Stimulated activated CD4-positive, alpha-beta T cell treated with anti-CD3 and anti-CD28 coated beads, Interleukin-4, amount 100 ng/mL, for 1 hour (primary cell): ENCODE measurements at places on chromosomes 1 and 21.

DNA sequence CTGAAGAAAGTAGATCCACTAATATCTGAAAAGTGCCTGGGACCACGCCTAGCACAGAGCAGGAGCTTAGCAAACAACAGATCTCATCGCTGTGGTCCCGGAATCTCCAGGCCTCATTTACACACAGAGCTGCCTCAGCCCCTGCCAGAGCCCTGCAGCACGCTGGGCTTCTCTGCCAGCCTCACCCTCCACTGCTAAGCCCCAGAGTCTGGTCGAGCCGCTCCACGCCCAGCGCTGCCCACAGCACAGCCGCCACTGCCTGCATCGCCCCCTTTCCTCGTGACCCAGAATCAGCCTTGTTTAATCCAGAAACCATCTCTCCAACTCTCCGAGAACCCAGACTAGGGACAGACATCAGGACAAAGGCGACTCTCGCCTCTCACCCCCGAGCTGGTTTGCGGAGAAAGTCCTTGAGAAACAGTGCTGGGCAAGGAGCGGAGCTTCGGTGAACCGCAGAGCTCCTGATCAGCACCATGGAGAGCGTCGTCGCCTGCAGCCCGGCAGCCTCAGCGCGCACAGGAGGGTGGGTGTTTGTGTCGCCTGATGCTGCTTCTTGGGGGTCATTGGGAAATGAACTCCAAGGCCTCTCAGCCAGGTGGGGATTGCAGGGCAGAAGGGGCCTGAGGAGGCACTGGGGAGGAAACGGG lies 145.1 kb downstream of the NPHP4 start:
- no peak for DNase-seq

- DNase-seq: no peak
These were observed 85.6 kb upstream of the ARHGEF16 start for GRCh38 chr1:3368711-3369445.

- no peak for DNase-seq
These were observed 13.4 kb upstream of the HMCN1 start for GRCh38 chr1:185720633-185721272.

DNA sequence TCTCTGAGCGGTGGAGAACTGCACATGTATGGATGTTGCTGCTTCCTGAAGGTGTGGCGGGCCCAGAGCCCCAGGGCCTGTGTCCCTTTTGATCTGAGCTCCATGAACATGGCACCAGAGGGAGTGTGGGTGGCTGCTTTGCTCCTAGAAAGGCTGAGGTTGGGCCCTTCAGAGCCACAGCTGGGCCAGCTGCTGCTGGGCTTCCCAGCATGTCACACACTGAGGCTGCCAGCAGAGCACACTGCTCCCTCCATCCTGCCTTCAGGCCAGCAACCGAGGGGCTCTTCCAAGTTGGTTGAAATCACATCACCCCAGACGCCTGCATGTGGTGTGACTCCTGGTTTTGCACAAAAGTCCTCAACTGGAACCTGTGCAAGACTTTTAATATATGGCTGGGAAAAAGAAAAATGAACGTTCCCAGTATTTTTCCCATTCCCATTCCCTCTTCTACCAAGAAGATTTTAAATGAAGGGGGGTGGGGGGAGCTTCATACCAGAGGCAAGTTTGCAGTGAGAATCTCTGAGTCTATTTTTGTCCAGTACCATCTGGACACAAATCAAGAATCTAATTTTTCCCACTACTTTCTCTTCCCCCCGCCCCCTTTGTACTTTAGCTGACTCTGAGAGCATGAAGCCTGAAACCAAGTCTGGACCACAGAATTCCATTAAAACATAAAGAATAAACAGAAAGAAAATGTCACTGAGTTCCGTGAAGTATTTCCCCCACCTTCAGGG lies 26.2 kb upstream of the NGF start:
- DNase-seq: no peak

GRCh38 chr1:34199927-34200326 lies 23.2 kb downstream of the C1orf94 start:
- DNase-seq: no peak

DNA sequence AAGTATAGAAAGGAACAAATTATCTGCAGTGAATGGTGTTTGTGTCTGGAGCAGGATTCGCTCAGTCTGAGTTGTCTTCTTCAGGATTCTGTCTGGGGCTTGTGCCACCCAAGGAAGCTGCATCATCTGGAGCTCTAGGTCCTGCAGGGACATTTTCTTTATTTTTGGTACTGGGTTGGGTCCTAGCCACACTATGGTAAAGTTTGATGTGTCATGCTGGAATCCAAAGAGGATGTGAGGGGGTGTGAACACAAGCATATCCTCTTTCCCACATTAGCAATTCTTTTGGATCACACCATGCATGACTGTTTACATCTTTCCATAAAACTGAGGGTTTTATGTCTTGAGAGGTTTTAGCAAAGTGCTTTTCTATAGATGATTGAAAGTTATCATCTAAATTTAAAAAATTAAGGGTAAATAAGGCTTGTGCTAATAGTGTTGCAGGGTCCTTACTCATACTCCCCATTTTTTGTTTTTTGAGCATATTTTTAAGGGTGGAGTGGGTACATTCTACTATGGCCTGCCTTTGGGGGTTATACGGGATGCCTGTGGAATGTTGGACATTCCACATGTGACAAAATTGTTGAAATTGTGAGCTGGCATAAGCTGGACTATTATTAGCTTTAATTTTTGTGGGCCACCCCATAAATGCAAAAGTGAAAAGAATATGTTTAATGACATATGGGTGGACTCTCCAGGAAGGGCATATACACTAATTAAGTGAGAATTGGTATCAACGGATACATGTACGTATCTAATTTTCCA lies 152.0 kb upstream of the HMCN1 start:
- no peak for DNase-seq

DNA sequence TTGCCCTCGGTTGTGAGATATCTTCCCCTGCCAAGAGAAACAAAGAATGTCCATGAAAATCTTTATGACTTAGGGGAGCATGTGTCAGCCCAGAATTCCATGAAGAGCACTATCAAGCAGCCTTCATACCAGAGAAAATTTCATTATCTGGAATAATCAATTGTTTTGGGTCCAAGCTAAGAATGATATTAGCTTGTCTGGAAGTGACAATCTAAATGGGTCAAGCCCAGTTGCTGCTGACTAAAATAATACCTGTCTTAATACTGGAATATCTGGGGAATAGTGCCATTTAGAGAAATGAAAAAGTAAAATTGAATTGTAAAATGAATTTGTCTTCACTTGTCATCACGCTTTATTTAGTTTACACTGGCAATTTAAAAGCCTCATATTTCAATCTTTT lies 407.4 kb downstream of the PLA2G4A start:
- DNase-seq: no peak

DNA sequence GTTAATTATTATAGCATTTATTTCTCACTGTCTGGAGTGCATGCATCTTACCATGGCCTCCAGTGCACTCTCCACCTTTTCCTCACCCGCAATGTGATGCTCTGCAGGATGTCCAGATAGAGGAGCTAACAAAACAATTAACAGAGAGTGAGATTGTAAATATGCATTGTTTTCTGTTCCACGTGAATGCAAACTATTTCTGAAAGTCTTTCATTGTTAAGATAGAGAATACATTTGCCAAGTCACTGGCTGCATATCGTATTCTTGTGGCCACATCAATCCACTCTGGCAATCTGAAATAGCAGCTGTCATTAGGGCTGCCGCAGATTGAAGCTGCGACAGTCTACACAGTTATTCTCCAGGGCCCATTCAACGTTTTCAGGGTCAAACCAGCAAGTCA lies 143.8 kb downstream of the DUSP10 start:
- DNase-seq: no peak

GRCh38 chr1:16013220-16013907 lies 4.5 kb downstream of the HSPB7 start:
- peak; percentile 65 for DNase-seq

DNA sequence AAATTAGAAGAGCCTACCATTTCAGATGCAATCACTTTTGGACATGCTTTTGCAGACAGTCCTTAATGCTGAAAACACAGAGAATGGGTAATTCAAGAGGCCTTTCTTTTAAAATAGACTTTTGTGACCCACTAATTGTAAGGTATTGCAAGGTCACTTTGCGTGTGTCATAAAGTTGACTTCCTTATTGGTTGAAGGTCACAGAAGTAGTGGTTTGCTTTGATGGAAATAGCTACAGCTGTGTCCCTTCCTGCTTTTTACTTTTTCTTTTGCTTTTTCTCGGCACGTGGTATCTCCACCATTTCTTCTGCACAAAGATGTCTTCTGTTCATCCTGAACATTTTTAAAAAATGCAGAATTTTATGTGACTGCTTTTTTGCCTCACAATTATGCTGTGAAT lies 146.8 kb downstream of the DYRK1A start:
- no peak for DNase-seq

GRCh38 chr1:106952776-106953175 lies 103.7 kb upstream of the PRMT6 start:
- no peak for DNase-seq

GRCh38 chr1:191839891-191840290 lies 318.4 kb upstream of the RGS18 start:
- no peak for DNase-seq

- DNase-seq: no peak
These were observed 263.4 kb downstream of the HHIPL2 start for GRCh38 chr1:222284466-222284865.

DNA sequence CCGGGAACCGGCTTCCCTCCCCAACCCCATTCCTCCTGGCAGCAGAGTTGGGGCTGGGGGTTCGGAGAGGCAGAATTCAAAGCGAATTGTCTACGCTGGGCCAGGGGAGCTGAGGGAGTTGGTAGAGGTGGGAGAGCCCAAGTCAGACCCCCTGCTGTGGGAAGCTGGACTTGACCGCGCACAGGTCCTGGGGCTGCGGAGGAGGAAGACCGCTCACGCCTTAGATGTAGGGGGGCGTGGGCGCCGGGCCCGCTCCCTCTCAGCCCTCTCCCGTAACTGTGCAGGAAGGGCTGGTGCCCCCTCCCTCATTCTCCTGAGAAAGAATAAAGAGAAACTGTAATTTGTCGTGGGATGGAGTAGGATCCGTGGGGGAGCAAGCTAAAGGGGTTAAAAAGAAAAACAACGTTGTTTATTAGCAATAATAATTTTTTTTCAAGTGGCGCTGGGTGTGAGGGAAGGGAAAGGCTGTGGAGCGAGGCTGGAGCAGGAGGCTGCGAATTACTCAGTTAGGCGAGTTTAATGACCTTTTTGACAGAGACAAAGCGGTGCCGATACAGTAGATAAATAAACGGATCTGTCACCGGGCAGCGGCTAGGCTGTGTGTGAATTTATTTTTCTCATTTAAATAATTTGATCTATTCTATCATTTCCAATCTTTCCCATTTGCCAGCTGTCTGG lies 838 bp upstream of the GRIK3 start:
- no peak for DNase-seq

- DNase-seq: no peak
These were observed 16.1 kb upstream of the NTNG1 start for GRCh38 chr1:107124694-107125093.

DNA sequence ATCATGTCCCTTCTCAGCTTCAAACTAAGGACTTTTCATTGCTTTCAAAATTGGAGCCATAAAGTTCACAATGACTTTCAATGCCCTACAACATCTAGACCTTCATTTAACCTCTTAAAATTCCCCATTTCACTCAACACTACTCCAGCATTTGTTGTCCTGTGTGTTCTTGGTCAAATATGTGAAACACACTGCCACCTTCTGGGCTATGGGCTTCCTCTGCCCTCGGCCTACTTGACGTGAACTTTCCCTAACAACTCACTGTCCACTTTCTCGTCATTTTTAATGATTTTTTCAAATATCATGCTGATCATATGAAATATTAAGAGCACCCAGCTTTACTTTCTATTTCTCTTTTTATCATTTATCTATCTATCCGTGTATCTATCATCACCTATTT lies 2018.4 kb downstream of the NCAM2 start:
- DNase-seq: no peak

GRCh38 chr1:27428316-27429028 lies 36.0 kb downstream of the GPR3 start:
- peak; percentile 36 for DNase-seq

DNA sequence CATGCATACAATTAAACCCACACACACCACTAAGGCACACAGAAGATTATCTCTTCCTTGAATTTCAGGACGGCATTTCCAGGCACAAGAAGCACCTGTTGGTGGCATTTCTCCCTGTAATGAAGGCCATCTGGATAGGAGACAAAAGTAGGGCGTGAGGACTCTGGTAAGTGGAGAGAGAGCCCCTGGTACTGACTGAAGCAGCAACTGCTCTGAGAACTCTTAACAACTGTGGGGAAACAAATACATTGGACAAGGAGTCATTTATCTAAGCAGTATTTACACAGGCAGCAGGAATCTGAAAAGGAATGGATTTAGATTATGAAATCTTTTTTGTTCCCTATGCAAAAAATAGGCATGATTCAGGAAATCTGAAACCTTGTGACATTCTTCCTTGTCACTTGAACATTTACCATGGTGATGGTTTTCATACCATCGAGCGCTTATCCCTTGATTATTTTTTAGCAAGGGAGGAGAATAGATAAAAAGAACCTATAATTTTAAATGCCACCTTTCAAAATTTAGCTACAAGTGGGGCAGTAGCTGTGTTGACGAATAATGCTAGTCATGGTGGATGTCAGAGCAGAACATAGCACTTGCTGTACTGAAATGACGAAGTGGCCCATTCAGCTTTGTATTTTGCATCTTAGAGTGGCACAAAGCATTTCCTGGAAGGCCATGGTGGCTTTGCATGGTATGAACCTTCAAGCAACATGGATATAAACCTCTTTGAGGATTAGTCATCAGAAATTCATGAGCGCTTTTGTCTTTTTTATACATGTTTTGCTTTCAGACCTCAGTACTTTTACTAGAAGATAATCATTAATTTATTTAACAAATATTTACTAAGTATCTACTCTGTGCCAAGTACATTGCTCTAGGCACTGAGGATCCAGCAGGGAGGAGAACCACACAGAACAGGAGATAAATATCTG lies 362.0 kb downstream of the ADGRL2 start:
- DNase-seq: no peak

DNA sequence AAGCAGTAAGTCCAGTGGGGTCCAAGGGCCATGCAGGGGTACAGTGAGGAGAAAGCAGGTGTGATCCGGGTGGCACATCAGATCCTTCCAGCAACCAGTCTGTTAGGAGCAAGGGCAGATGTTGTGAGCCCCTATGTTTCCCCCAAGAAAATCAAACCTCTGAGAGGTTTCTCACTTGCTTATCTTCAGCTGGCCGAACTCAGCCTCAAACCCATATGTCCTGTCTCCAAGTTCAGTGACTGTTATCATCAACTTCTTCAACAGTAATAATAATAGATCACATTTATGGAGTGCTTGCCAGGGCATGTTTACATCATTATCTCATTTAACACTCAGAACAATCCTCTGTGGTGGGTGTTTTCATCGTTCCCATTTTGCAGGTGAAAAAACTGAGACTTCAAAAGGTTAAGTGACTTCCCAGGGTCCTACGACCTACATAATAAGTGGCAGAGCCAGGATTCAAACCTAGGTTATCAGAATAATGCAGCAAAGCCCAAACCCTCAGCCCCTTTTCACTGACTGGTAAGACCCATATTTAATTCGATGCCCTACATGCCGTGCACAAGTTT lies 3.3 kb downstream of the CAPN2 start:
- DNase-seq: no peak
